Stimulated activated CD8-positive, alpha-beta memory T cell treated with anti-CD3 and anti-CD28 coated beads, Interleukin-2, amount 100 ng/mL, for 48 hours (primary cell): ENCODE measurements at places on chromosomes 2 and 18.

DNA sequence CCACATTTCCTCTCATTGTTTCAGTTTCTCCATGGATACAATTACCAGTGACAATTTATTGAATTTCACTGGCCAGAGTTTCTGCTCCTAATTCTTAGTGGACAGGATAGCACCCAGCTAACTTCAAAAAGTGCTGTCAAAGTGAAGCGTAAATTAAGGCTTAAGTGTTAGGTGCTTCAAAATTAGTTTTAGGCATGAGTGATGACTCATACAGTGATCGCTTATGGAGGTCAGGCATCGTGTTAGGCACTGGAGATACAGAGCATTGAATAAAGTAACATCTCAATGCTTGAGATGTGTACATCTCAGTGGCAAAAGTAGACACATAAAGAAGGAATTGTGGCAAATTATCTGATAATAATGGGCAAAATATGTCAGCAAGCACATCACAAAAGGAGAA lies 40.8 kb downstream of the NOSTRIN start:
- no peak for DNase-seq

- DNase-seq, result no peak
These were observed 84.6 kb downstream of the COLEC12 start for GRCh38 chr18:415617-416612.

- no peak for DNase-seq
These were observed 273.9 kb upstream of the SESTD1 start for GRCh38 chr2:179538406-179539123.

DNA sequence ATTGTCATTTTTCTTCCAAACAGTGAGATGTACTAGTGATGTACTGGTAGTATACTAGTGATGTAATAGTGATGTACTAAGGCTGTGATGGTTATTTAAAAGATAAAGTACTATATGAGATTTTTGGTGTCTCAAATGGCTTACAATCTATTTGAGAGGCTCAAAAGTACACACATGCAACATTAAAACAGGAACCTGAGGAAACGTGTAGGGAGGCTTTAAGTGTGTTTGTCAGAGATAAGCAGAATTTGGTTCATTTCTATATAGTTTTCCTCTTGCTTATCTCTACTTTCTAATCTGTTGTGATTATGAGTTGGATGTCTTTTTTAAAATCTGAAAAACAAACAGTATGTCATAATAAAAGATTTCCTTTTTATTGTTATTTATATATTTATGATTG lies 100.9 kb upstream of the SERTAD2 start:
- no peak for DNase-seq

- DNase-seq, result no peak
These were observed 41.7 kb upstream of the LYPD6B start for GRCh38 chr2:148996805-148997204.

GRCh38 chr18:25463726-25464125 lies 111.8 kb upstream of the ZNF521 start:
- DNase-seq, result no peak

- no peak for DNase-seq
These were observed 28.1 kb downstream of the NCKAP1 start for GRCh38 chr2:183010112-183010511.

GRCh38 chr2:124604940-124605339 lies 579.9 kb downstream of the CNTNAP5 start:
- no peak for DNase-seq

DNA sequence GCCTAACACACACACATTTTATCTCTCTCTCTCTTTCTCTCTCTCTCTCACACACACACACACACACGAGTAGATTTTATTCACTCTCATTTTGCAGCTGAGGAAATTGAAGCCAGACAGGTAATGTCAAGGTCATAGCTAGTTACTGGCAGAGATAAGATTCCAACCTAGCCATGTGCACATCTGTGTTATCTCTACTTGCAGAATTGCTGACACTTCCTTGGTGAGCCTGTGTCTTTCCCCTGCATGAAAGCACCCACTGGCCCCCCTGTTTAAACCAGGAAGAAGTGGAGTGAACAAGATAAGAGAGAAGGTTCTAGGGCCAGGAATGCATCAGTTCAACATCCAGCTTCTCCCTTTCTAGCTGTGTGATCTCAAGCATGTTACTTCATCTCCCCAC lies 423.7 kb downstream of the TXNL1 start:
- no peak for DNase-seq

- DNase-seq, result no peak
These were observed 24.0 kb downstream of the DTNA start for GRCh38 chr18:34734056-34734455.

DNA sequence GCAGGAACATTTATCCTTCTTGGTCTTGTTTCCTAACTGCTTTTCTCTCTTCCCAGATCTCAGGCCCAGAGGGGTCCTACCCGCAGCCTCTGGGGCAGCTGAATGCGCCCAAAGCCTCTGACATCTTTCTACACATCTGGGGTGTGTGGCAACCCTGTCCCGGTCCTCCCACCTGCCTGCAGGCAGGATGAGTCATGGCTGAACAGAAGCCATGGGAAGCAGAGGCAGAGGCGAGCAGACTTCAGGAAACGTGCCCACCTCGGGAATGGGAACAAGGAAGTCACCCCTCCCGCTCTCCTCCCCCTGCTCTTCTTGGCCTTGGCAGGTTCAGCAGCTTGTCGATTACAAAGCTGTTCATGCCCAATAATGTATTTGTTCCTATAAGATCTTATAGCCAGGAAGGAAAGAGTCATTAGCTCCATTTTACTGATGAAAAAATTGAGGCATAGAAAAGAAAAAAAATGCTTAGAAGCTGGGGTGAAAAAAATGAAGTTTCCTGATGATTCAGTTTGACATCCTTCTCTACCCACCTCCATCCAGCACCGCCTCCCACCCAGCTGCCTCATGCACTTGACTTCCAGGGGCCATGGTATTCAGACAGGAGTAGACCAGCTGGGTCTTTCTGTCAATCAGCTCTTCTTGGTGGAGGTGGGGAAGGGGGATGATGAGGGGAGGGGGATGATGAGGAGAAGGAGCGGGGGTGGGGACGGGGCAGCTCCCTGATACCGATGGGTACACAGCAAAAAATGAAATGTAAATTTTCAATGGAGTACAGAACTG lies 10.4 kb upstream of the KCNF1 start:
- no peak for DNase-seq

GRCh38 chr2:74583504-74583903 lies 29.0 kb downstream of the DOK1 start:
- DNase-seq, result no peak

- no peak for DNase-seq
These were observed 27.9 kb upstream of the GREB1 start for GRCh38 chr2:11505652-11506610.

GRCh38 chr18:1774261-1774660 lies 797.0 kb downstream of the METTL4 start:
- no peak for DNase-seq

GRCh38 chr2:60976875-60977561 lies 40.5 kb upstream of the PEX13 start:
- DNase-seq, result no peak

DNA sequence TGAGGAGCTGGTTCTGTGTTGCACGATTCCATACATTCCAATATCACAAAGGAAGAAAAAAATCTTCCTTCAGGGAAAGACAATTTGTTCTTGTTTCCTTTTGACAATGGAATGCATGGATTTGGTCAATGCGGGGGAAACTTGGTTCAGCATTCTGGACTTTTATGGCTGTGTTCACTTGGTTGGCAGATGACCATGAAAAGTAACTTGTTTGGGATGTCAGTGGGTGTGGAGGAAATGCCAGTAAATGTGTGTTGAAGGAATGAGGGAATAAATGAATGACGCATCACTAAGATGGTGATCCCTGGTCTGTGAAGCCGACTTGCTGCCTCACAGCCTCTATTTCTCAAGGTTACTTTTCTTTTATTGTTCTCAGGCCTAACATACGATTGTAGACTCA lies 53.7 kb downstream of the THUMPD2 start:
- DNase-seq, result no peak

- DNase-seq, result no peak
These were observed 77.7 kb downstream of the MAP3K20 start for GRCh38 chr2:173153301-173153885.

GRCh38 chr2:181306785-181307184 lies 150.4 kb upstream of the ITGA4 start:
- DNase-seq, result no peak

DNA sequence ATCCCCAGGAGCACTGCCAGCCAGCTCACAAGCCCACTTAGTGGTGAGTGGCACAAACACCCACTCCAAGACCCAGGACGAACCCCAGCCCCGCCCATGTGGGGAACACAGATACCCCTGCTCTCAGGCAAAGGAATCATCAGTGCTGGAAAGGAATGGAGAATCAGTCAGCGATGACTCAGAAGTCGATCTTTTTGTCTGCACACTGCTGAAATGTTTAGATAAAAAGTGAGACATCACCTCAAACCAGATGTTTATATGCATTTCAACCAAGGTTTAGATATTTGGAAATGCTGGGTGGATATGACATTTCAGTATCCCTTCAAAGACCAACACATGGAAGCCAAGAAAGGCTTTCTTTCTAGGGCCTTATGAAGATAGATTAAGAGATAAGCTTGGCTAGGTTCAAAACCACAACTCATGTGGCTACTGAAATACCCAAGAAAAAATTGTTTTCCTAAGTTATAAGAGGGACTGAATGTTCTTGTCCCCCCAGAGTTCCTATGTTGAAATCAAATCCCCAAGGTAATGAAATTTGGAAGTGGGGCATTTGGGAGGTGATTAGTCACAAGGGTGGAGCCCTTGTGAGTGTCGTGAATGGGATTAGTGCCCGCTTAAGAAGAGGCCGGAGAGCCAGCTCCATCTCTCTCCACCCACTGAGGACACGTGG lies 43.7 kb downstream of the POU3F3 start:
- no peak for DNase-seq

GRCh38 chr18:22939649-22940048 lies 6.5 kb downstream of the RBBP8 start:
- no peak for DNase-seq

GRCh38 chr2:229673676-229674075 lies 40.7 kb downstream of the DNER start:
- no peak for DNase-seq

DNA sequence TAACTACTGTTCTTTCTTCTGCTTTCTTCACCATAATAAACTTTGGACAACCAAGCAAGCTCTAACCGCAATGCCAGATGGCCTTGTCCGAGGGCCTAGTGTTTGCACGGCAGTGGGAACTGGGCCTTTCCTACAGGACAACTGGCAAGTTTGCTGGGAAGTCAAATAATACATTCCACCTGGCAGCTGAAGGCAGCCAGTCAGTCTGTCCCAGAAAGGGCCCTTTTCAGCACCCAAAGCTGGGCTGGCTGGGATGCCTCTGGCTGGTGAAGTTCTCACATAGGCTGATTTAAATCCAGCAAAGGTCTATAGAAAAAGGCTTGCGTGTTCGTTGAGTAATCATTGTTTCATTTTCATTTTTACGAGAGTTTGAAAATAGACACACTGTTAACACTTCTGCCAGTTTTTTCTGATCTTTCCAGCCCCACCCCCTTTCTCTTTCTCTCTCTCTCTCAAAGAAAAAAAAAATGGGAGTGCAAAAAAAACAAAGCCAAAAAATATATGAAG lies 110.0 kb upstream of the EPAS1 start:
- no peak for DNase-seq

DNA sequence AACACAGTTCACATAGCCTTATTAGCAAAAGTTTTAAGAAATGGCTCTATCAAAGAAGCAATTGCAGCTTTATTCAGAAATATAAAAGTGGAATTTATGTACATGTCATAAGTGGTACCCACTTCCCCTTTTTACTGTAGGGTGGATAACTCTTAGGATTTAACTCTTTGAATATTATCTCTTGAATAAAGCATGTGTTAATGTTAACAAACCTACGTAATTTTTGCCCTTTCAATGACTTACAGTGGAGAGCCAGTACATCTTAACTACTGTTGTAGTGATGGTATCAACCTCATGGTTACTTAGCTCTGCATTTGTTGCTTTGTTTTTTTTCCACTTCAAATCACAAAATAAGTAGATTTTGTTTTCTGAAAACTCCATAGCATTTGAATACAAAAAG lies 8.8 kb downstream of the NABP1 start:
- no peak for DNase-seq

GRCh38 chr2:230955163-230955737 lies 30.2 kb upstream of the GPR55 start:
- no peak for DNase-seq

DNA sequence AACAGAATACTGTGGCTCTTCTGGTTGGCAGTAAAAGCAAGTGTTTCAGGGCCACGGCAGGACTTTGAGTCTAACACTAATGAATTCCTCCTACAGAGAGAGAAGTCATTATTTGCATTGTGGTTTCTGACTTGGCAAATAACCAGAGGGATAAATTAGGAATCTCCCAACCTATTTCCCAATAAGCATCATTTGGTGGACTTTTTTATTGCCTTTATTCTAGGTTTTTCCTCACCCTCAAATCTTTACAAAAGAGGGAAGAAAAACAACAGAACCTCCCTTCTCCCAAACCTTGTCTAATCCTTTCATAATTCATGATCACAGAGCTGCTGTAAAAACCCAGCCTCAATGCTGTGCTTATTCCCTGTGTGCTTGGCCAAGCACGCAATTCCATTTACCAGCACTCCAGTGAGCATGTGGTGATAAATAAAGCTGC lies 179.7 kb downstream of the AGPS start:
- no peak for DNase-seq

GRCh38 chr2:88144914-88145497 lies 17.1 kb upstream of the FABP1 start:
- DNase-seq, result no peak

DNA sequence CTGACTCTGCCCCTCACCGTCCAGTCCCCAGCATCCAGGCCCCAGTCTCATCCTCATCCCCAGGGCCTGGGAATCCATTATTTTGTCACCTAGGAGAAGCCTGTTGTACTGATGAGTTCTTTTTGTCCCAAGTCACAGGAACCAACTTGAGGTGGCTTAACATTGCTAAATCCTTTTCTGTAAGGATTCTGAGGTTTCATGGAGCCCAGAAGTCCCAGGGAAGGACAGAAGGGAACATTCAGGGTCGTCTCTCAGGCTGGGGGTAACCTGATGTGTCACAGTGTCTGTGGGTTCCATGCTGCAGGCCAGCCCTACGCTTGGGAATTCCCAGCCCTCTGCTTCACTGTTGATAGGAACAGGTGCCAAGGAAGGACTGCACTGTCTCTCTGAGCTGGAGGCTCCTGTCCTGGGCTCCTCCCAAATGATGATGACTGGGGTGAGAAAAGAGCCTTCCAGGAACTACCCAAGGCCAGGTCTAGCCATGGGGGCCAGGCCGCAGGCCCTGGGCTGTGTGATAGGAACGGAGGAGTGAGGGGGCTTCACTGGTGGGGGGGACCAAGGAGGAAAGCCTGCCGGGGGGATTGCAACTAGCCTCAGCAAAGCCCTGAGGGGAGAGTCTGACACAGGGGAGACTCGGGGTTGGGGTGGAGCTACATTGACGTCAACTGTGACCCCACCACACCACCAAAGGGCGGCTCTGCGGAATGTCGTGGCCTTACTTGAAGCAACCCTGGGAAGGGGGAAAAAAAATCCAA lies 145.7 kb downstream of the SMAD7 start:
- no peak for DNase-seq

DNA sequence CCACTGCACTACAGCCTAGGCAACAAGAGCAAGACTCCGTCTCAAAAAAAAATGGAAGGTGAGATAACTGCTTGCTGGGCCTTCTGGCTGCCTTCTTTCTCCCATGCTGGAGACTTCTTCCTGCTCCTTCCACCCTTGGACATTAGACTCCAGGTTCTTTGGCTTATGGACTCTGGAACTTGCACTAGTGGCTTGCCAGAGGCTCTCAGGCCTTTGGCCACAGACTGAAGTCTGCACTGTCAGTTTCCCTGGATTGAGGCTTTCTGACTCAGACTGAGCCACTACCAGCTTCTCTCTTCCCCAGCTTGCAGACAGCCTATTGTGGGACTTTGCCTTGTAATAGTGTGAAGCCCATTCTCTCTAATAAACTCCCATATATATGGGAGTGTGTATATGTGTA lies 118.5 kb upstream of the SLC14A2 start:
- DNase-seq, result no peak
